ENCODE measurements at places on chromosomes 5 and 9.
A peak's percentile ranks its signal among the peaks of the same experiment; 100 is the strongest.

GRCh38 chr5:109694451-109694891 lies 4.7 kb downstream of the MAN2A1 start:
- DNase-seq = no peak

DNA sequence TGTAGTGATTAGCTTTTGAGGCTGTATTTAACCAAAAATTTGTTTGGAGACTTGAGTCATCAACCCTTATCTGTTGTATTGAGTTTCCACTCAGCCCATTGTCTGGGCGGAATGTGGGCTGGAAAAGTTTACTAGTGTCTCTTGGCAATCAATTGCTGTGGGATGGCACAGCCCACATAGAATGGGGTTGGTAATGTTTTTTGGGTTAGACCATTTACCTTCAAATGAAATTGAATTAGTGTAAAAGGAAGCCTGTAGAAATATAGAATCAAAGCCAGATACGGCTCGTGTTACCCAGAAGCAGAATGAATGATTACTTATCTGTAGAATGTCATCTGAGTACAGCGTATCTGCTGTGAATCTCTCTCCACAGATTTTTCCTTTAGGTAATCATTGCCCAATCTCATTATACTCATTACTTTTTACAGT lies 142.9 kb downstream of the AOPEP start:
- DNase-seq = no peak

GRCh38 chr5:58523956-58524355 lies 32.7 kb downstream of the GAPT start:
- DNase-seq = no peak

- DNase-seq = no peak
Observed at GRCh38 chr9:68472119-68472518, 68.6 kb downstream of the TMEM252 start.

DNA sequence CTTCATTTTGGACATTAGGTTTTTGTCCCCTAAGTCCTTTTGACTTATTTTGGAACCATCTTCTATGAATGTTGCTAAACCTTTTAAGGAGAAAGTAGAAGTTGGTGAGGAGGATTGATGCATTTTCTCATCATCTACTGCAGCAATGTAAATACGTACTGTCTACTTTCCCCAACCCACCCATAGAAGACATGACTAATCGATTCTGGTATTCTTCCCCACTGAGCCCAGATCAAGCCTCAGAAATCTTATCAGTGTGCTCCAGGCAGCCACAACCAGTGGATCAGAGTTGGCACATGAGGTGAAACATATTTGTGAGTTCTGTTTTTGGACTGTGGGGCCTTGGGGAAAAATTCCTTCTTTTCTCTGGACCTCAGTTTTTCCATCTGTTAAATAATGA lies 57.7 kb downstream of the FGF18 start:
- DNase-seq = no peak

DNA sequence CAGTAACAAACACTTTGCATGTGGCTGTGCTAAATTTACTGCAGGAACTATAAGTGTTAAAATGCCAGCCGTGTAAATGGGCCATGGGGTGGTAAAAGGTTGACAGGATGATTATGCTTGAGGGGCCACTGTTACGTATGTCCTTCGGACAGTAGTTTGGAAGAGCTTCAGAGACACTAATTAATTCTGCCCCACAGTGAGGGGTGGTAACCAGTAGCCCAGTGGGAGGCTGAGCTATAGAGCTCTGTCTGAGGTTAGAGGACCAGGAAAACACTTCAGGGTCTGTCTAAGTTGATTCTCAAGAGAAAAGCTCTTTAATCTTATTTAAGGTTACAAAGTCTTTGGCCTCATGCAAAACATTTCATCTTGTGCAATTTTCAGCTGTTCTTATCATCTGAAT lies 176.6 kb downstream of the DMRTA1 start:
- DNase-seq = no peak

GRCh38 chr9:80383331-80383730 lies 811.6 kb downstream of the TLE4 start:
- no peak for DNase-seq

DNA sequence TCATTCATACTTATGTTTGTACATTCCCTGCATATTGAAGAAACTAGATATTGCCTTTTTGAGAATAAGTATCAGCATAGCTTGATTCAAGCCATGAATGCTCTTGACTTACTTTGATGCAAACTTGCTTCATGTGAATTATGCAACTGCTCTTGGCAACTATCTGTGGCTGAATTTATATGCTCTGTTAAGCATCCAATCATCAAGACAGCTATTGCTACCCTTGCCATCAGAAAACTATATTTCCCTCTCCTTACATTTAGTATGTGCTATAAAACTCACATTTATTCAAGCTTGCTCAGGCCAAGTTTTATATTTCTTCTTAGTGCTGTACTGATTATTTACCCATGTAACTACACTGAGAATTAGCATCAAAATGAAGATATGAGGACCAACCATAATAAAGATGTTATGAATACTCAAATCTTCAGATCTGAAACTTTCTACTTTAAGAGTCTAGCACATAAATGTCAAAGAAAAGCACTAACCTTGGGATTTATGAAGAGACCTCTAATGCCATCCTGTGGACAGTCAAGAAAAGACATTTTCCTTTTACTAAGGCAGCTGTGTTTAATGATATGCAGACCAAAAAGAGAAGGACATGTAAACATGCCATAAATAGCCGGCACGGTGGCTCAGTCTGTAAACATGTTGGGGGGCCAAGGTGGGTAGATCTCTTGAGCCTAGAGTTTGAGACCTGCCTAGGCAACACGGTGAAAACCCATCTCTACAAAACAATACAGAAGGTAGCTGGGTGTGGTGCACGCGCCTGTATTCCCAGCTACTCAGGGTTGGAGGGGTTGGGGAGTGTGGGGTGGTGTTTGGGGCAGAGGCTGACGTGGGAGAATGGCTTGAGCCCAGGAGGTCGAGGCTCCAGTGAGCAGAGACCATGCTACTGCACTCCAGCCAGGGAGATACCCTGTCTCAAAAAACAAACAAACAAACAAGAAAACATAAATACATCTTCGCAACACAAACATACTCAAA lies 267.0 kb upstream of the TYRP1 start:
- DNase-seq = no peak

DNA sequence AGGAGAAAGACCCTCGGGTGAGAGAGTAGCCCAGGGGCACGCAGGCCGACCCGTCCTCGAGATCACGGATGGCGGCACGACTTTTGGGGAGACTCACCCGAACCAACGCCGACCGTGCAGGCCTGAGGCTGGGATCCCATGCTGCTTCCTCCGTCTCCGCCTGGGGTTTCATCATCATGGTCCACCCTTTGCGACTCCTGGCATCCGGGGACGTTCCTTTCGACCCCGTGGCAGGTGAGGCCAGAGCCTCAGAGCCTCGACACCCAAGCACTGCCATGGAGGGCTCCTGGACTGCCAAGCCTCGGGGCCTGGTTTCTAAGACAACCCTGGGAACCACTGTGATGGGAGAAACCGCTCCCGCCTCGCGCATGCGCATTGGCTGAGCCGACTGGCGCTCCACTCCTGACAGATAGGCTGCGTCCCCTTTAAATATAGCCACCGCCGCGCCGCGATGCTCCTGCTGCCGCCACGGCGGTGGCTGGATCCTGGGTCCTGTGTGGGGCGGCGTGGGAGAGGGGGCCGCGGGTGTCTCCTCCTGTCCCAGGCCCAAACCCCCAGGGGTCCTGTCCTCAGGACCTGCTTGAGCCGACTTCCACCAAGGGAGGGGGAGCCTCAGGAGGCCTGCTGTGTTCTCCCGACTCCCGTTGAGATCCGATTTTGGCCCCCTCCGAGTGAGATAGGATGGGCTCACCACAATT lies 481.6 kb downstream of the SPATA31A7 start:
- DNase-seq = no peak

DNA sequence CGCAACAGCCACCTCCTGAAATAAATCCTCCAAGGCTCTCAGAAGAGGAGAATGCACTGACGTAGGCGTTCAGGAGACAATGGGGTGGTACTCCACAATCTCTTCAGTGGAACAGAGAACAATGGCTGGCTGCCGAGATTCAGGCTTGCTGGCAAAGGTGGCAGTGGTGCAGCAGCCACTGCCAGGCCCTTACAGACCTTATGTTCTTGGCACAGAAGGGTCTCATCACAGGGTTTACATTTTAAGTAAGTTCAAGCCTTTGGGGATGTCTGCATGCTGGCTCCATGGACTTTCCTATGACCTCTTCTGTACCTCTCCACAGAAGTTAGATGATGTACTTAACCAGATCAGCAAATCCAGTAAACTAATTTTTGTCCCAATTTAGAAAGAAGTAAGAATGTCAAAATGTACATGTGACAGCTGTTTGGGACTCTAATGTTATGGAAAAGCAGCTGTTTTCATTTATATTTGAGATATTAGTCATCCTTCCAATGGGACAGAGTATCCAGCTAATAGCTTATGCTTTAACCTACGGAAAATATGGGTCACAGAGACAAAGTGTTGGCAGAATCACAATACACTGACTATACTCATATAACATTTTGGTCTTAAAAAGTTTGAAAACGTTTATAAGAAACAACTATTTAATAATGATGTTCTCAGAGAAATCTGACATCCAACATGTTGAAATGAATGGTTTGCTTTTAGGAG lies 180.9 kb downstream of the MAPKAP1 start:
- DNase-seq = no peak

DNA sequence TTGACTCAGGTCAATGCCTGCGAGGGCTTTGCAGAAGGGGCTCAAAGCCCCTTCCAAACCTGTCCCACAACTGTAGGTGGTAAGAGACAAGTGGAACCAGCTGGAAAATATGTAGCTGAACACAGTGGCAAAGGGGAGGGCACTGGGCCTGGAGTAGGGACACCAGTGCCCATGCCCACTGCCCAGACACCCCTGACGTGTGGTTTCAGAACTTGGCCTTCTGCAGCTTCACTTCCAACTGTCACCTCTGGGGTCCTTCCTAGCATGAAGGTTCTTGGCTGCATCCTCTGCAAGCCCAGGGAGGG lies 233.1 kb upstream of the IRX1 start:
- DNase-seq = no peak

DNA sequence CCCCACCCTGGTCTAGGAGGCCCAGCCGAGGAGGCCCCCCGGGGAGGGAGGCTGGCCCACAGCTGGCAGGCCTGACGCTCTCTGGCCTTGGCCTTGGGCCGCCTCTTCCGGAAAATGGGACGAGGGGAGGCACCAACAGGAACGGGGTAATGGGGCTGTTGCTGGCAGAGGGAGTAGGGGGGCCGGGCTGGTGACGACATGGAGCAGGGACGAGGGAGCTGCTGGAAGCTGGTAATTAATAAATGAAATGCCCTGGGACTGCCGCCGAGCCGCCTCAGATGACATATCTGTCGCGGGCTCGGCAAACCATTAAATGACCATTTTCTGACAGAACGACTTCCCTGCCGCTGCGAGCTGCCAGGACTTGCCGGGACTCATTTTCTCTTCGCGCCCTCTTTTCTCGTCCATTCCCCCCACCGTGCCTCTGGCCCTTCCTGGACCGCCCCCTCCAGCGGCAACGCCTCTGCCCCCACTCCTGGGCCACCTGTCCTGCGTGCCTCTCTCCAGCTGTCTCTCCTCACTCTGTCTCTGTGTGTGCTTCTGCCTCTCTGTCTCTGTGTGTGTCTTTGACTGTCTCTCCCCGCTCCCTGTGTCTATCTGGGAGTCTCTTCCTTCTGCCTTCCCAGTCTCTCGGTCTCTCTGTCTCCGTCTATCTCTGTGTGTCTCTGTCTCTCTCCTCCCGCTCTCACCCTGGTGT lies 215.7 kb downstream of the PAX5 start:
- peak; percentile 28 for DNase-seq

DNA sequence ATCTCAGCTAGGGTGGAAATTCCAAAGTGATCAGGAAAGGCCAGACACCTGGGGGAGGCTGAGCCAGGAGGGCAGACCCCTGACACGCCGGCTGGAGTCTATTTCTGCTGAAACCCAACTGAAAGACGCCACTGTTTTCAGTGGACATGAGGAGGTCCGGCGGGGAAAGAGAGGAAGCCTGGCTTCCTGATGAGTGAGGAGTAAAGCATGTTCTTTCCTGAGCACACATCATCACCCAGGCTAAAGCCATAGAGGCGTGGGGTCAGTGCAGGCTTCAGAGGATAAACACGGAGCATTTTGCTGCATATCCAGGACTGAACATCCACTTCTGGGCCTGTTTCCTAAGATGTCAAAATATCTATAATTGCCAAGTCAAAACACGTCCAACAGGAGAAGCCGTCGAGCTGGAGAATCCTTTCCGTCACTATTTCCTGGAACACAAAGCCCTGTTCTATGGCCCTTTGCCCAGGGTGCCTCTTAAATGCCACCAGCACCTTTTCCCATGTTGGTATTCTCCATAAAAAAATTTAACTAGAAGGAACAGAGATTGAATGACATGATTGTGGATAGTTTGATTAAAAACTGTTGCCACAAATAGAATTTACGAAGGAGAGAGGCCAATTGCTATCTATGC lies 597.9 kb upstream of the ADAMTS16 start:
- no peak for DNase-seq

GRCh38 chr5:112996830-112997374 lies 20.3 kb downstream of the DCP2 start:
- no peak for DNase-seq

DNA sequence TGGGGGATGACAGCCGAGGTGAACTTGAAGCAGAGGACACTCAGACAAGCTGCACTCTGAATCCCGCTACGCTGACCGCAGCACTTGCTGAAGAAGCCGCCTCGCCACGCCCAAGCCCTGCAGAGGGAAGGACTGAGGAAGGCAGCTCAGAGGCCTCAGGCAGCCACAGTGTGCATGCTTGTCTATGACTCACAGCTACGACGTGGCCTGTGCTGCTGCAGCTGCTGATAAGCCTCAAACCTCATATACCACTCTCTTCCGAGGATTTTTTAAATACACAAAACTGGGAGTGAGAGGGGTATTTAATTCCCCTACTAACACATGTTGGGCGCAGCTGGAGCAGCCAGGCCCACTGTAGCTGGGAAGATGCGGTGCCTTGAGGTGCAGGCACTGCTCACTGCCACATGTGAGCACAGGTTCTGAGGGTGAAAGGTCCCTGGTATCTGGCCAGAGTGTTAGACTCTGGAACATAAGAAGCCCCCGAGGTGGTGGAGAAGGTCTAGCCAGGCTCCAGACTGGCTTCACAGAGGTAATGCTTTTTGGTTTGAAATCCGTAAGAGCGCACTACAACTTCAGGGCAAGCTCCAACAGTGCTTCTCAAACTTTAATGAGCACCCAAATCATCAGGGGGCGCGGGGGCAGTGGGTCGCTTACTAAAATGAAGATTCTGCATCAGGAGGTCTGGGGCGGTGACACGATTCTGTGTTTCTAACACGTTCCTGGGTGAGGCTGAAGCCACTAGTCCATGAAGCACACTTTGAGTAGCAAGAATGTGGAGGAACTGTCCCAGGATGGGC lies 196.8 kb downstream of the AUH start:
- peak; percentile 29 for DNase-seq

- DNase-seq = no peak
Observed at GRCh38 chr5:41371738-41372137, 138.7 kb downstream of the PLCXD3 start.

DNA sequence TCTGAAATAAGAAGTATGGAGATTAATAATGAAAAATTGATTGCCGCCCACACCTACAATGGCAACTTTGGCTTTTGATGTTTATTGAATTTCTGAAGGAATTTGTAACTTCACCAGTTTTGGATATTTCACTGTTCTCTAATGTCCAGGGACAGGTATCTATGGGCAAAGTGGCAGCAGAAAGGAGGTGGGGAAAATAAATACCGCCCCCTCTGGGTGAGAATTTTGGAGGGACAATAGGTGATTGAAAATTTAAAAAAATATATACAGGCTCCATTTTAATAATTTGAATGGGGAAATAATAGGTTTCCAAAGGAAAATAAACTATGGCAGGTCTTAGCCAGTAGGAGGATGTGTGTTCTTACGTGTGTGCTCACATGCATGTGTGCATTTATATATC lies 1.3 kb downstream of the SCGB3A2 start:
- no peak for DNase-seq

GRCh38 chr9:20754556-20754955 lies 70.5 kb downstream of the FOCAD start:
- no peak for DNase-seq
